Stomach (tissue), 19 donors: ENCODE measurements at places on chromosomes 11 and 22. TPM values are rescaled to one million over a fixed set of nuclear protein-coding genes. Genes with fewer than 3 reads are reported as not detected.

Gene PHF5A
- 12.3 TPM for total RNA-seq

Gene SLC16A8
- total RNA-seq: not detected

- no peak overlapping the region for H3K4me3 ChIP-seq
- no peaks in the 10 kb centered on the region for H3K36me3 ChIP-seq
- H3K4me1 ChIP-seq: no peaks in the 10 kb centered on the region
- no peak overlapping the region for H3K27ac ChIP-seq
- no peak for DNase-seq
- H3K27me3 ChIP-seq: no peaks in the 10 kb centered on the region
Measured at GRCh38 chr11:31089117-31089516, 280.4 kb downstream of the DCDC1 start.

DNA sequence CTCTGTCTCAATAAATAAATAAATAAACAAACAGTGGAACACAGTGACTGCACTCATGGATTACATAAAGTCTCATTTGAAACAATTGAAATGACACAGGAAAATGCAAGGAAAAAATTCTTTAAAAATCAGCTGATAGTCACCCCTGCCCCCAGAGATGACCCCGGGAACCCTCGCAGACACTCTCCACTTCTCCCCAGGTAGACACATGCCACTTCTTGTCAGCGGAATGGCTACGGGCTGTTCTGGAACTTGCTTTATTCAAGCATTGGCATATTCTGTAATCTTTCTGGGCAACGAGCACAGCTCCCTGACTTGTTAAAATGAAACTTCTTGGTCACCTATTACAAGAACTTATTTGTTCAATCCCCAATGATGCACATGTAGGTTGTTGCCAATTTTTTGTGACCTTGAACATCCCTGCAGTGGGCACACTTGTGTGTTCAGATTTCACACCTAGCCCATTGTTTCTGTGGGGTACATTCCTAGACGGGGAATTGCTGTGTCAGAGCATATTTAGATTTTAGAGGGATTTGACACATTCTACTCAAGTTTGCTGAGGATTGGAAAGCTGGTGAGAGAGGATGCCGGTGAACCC, 32.8 kb downstream of the MYEOV start:
- no peaks in the 10 kb centered on the region for H3K4me1 ChIP-seq
- H3K36me3 ChIP-seq: no peaks in the 10 kb centered on the region
- no peak overlapping the region for H3K4me3 ChIP-seq
- H3K27me3 ChIP-seq: no peaks in the 10 kb centered on the region
- no peak for DNase-seq
- H3K27ac ChIP-seq: no peak overlapping the region

DNA sequence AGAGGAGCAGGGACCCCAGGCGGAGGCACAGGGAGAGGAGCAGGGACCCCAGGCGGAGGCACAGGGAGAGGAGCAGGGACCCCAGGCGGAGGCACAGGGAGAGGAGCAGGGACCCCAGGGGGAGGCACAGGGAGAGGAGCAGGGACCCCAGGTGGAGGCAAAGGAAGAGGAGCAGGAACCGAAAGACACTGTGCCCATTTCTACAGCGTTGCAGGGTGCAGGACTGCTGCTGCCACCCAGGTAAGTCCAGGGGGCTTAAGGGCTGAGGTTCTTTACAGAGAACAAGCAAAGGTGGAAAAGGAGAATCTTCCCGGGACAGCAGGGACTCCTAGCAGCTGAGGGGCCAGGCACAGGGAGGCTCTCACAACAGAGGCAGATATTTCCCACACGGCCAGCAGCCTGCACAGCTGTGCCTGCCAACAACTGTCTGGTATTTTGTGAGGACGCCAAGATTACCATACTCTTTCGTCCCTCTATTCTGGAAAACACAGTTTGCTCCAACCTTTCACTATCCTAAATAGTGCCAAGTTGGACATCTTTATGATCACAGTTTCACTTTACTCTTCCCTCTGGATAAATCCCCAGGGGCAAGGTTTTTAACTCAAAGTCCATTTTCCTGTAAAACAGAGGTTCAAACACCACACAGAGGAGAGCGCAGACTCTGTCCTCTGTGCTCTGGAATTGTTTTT, 39.4 kb downstream of the SHANK2 start:
- no peak overlapping the region for H3K27ac ChIP-seq
- no peak for DNase-seq
- H3K4me1 ChIP-seq: peaks cover 15% of the 10 kb centered on the region
- H3K36me3 ChIP-seq: peaks cover 3% of the 10 kb centered on the region

GRCh38 chr22:24989541-24989951, 37.0 kb downstream of the KIAA1671 start:
- H3K27me3 ChIP-seq: no peaks in the 10 kb centered on the region
- peaks cover 7% of the 10 kb centered on the region for H3K4me1 ChIP-seq
- peak; percentile 38 for DNase-seq
- H3K27ac ChIP-seq: no peak overlapping the region

DNA sequence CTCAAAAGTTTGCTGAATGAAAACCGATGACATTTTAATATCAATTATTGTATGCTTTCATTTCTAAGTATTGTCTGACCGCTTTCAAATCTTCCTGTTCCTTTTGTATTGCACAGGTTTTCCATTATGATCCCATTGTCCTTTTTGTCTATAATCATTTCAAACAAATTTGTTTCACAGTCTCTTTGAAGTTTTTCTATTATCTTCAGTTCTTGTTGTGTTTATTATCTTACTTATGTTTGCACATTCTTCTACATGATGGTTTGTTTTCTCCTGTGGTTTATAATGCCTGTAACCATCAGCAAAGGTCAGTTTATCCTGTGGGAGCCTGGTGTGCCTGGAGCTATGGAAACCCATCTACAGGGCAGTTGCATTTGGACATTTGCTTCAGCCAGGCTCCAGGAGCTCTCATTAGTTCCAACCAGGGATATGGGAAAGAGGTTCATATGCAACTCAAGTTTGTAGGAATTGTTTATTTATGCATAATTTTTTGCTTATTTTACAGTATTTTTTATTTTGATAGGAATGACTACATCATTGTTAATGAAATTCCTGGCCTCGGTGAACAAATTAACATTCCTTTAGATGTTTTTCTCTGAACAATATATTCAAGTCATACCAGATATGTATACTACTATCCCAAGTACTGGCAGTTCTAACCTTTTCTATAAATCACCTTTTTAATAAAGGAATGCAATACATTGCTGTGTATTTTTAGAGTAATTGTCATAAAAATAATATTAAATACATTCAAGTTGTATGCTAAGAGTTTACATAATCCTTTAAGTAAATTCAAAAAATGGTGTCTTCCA, 179.2 kb downstream of the SBF2 start:
- H3K27ac ChIP-seq: no peak overlapping the region
- H3K36me3 ChIP-seq: no peaks in the 10 kb centered on the region
- no peak overlapping the region for H3K4me3 ChIP-seq

DNA sequence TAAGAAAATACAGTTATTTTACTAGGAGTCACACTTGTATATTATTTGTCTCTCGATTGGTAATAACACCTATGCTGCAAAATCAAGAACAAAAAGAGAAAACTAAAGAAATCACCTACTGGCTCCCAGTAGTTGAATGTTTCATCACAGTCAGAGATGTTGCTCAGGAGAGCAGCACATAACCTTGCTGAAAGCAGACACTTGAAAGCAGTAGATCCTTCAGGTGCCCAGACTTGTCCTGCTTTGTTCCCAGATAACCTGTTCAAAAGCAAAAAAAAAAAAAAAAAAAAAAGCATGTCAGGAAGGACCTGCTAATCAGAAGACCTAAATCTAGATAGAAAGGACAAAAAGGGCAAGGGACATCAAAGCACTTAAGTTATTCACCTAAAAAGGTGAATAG, 1.3 kb downstream of the ALG9 start:
- peaks cover 4% of the 10 kb centered on the region for H3K4me1 ChIP-seq
- no peak for DNase-seq
- peak overlapping the region; percentile 91 for H3K27ac ChIP-seq

DNA sequence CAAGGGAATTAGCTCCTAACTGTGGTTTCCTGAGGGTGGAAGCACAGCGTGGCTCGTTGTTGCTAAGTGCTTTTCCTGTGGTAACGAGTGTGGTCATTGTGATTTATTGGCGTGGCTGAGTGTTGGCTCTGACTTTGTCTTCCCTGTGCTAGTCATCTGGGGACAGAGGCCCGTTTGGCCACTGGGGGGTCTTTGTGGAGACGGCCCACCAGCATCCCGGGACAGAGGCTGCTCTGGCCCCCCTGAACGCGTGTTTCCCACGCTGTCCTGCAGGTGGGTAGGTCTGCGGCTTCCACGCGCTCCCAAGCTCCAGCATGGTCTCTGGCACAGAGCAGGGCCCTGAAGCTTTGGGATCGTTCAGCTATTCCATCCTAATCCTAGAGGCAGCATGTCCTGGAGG, 1040.0 kb downstream of the TBC1D22A start:
- no peak overlapping the region for H3K27ac ChIP-seq
- peaks cover 7% of the 10 kb centered on the region for H3K27me3 ChIP-seq
- no peak overlapping the region for H3K4me3 ChIP-seq
- H3K36me3 ChIP-seq: no peaks in the 10 kb centered on the region
- no peak for DNase-seq
